ENCODE measurements at places on chromosomes 6 and 20. TPM values are rescaled to one million over a fixed set of nuclear protein-coding genes. Genes with fewer than 3 reads are reported as not detected.

- H3K27ac ChIP-seq = peak overlapping the region; percentile 1
- no peak for DNase-seq
- H3K27me3 ChIP-seq = no peaks in the 10 kb centered on the region
- peaks cover 58% of the 10 kb centered on the region for H3K4me1 ChIP-seq
- H3K36me3 ChIP-seq = peaks cover 23% of the 10 kb centered on the region
Measured at GRCh38 chr6:152180601-152181000, 373.1 kb downstream of the ESR1 start.

GRCh38 chr20:53194306-53195290 lies 222.4 kb downstream of the TSHZ2 start:
- no peak for DNase-seq
- peaks cover 35% of the 10 kb centered on the region for H3K27me3 ChIP-seq
- no peak overlapping the region for H3K27ac ChIP-seq

DNA sequence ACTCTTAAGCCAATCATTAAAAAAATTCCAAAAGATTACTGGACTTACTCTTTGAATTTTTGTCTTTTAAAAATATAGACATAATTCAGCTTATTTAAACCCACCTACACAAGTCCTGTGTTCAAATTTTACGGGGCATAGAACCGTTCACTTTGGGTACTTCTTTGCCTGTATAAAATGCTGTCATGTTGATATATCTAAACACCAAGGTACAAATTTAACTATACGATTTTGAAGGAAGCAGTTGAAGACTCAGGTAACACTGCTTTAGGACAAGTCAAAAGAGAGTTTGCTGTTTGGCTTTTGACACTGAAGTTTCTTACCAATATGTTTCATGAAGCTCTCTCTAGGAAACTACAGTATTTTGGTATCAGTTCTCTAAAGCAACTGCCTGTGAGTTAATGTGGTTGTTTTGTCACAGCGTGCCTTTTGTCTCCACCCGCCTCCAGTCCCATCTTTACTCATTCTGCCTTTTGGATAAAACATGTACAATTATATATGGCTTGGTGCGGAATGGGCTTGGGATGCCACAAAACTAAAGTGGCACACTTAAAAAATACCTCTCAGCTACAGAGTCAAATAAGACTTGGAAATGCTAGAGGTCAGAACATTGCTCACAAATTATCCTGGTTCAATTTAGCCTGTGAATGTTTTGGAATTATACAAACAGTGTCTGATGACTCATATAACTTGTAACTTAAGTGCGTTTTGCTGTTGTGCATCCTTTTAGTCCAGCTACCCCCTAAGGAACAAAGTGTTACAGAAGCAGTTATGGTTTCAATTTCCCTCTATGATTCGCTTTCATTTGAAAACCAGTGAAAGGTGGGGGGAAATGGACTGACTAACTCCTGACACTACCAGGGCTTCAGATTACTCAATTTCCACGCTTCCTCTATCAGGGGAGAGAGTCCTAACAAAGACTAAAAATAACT lies 38.7 kb downstream of the RGS17 start:
- peaks cover 3% of the 10 kb centered on the region for H3K27me3 ChIP-seq
- H3K4me3 ChIP-seq = peak overlapping the region; percentile 8
- no peaks in the 10 kb centered on the region for H3K36me3 ChIP-seq
- H3K27ac ChIP-seq = no peak overlapping the region
- H3K4me1 ChIP-seq = peaks cover 6% of the 10 kb centered on the region
- DNase-seq = no peak

GRCh38 chr6:140729521-140729920 lies 1355.1 kb upstream of the CITED2 start:
- H3K4me1 ChIP-seq = no peaks in the 10 kb centered on the region
- H3K27me3 ChIP-seq = no peaks in the 10 kb centered on the region
- peaks cover 4% of the 10 kb centered on the region for H3K36me3 ChIP-seq

GRCh38 chr6:158168040-158168289 lies at the start of gene SERAC1:
SERAC1 (minus strand) TSS chr6:158168262; CDS start chr6:158158363, 9,899 bp downstream.
- no peaks in the 10 kb centered on the region for H3K27me3 ChIP-seq
- peak within 1 kb of the TSS; percentile 79 for H3K4me3 ChIP-seq
- peaks cover 9% of the 10 kb centered on the region for H3K36me3 ChIP-seq
- H3K27ac ChIP-seq = peak within 1 kb of the TSS; percentile 85

- H3K36me3 ChIP-seq = no peaks in the 10 kb centered on the region
- H3K4me3 ChIP-seq = no peak overlapping the region
- no peak for DNase-seq
- H3K4me1 ChIP-seq = peaks cover 18% of the 10 kb centered on the region
- H3K27me3 ChIP-seq = no peaks in the 10 kb centered on the region
- peak overlapping the region; percentile 36 for H3K27ac ChIP-seq
Measured at GRCh38 chr6:129370268-129370916, 339.6 kb downstream of the ARHGAP18 start.

GRCh38 chr6:1047981-1048541 lies 263.8 kb upstream of the FOXQ1 start:
- H3K27ac ChIP-seq = no peak overlapping the region
- H3K27me3 ChIP-seq = peaks cover 72% of the 10 kb centered on the region
- no peak for DNase-seq
- no peaks in the 10 kb centered on the region for H3K4me1 ChIP-seq
- no peak overlapping the region for H3K4me3 ChIP-seq
- H3K36me3 ChIP-seq = no peaks in the 10 kb centered on the region

GRCh38 chr20:50317609-50318008 lies 127.0 kb downstream of the CEBPB start:
- H3K36me3 ChIP-seq = peaks cover 20% of the 10 kb centered on the region
- no peak overlapping the region for H3K4me3 ChIP-seq
- peaks cover 62% of the 10 kb centered on the region for H3K4me1 ChIP-seq
- peaks cover 25% of the 10 kb centered on the region for H3K27me3 ChIP-seq

- no peaks in the 10 kb centered on the region for H3K4me1 ChIP-seq
- H3K4me3 ChIP-seq = no peak overlapping the region
- DNase-seq = no peak
- no peaks in the 10 kb centered on the region for H3K27me3 ChIP-seq
- H3K36me3 ChIP-seq = no peaks in the 10 kb centered on the region
- no peak overlapping the region for H3K27ac ChIP-seq
Measured at GRCh38 chr6:158086504-158087223, 81.4 kb downstream of the SERAC1 start.

- H3K27ac ChIP-seq = peak overlapping the region; percentile 81
- peak overlapping the region; percentile 72 for H3K4me3 ChIP-seq
- H3K36me3 ChIP-seq = peaks cover 19% of the 10 kb centered on the region
- no peak for DNase-seq
Measured at GRCh38 chr20:43954704-43955061, 40.0 kb downstream of the TOX2 start.

DNA sequence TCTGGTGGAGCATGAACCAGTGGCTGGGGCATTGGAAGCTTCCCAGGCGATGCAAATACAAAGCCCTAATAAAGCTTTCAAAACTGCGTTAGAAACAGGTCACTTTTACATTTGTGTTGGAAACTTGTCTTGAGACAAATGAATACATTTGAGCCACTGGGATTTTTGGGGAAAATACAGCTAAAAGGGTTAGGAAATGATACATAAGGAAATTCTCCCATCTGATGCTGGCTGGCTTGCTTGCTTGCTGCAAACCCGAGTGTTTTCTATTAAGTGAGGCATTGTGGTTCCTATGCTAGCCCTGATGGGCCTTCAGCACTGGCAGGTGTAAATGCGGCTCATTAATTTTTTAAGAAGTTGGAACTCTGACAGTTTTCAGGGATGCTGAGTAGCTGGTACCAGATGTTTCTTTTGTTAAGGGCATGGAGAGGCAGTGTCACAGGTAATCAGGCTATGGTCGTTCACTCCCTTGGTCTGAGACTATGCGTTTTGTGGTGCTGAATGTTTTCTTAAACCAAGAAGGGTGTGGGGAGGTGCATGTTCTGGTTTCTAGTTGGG lies 35.2 kb downstream of the RREB1 start:
- H3K4me3 ChIP-seq = no peak overlapping the region
- H3K36me3 ChIP-seq = no peaks in the 10 kb centered on the region
- peaks cover 63% of the 10 kb centered on the region for H3K4me1 ChIP-seq
- no peak overlapping the region for H3K27ac ChIP-seq

The ETV7 gene
- total RNA-seq = 19.8 TPM
